ENCODE measurements at places on chromosomes 11 and 22. TPM values are rescaled to one million over a fixed set of nuclear protein-coding genes. Genes with fewer than 3 reads are reported as not detected.

HBG2 gene
- not detected for total RNA-seq

FDXACB1 gene
- total RNA-seq = 2.0 TPM

CST6 gene
- total RNA-seq = 0.38 TPM

TIGD3 gene
- total RNA-seq = 0.19 TPM

SYCE3 gene
- total RNA-seq = not detected

MICALL1 gene
- total RNA-seq = 18.6 TPM

MS4A6E gene
- not detected for total RNA-seq

CRYBB2 gene
- total RNA-seq = not detected

B3GAT1 gene
- total RNA-seq = under 0.01 TPM

OR4D11 gene
- total RNA-seq = not detected

MTCH2 gene
- total RNA-seq = 116 TPM

PACSIN3 gene
- 23.6 TPM for total RNA-seq
